Effector memory CD4-positive, alpha-beta T cell (primary cell): ENCODE measurements at places on chromosomes 11 and 22.

DNA sequence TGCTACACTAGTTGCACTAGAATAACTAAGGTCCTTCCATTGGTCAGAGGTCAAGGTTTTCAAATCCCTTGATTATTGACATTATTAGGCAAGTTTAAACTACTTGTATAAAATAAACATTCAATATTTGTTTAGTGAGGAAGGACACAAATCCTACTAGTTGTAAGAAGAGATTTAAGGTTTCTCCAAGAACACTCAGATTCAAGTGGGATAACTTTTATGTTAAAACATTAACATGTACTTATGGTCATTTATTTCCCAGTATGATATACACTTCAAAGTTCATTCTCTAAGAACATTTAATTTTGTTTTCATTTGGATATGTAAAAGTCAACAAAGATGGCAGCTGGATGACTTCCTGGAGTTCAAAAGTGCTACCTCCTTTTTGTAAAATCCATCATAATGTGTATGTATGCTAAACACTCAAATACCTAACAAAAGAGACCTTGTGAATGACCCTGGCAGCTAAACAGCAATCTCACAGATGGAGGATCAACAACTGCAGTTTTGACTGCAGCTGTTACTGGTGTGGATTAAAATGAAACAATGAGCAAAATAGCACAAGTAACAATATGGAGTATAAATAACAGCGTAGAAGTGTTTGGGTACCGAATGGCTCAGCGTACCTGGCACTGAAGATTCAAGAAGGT lies 1.5 kb downstream of the CCDC90B start:
- no peak for DNase-seq

GRCh38 chr11:92627615-92628256 lies 341.7 kb upstream of the MTNR1B start:
- DNase-seq = no peak

DNA sequence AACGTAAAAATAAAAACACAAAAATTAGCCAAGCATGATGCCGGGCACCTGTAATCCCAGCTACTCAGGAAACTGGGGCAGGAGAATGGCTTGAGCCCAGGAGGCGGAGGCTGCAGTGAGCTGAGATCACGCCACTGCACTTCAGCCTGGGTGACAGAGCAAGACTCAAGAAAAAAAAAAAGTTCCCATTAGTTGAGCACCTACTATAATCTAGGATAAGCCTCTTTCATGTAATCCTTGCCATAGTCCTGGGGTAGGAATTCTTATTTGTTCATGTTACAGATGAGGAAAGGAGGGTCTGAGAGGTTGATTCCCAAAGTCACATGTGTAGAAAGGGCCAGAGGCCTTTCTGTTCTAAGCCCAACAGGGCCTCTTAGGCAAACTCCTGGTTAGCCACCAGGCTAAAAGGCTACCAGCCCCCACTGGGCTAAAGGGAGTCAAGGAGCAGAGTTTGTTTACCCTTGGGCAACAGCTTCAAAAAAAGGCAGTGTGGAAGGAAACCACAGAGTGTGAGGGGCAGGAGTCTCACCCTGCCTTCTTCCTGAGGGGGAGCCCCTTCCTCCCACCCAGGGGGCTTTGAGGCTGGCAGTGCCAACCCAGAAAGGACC lies 21.6 kb upstream of the CSNK1E start:
- no peak for DNase-seq

- no peak for DNase-seq
Observed at GRCh38 chr11:77783025-77783424, 37.5 kb downstream of the RSF1 start.

- DNase-seq = no peak
Observed at GRCh38 chr11:3860375-3860774, 4.9 kb downstream of the STIM1 start.

GRCh38 chr11:101453682-101454081 lies 130.1 kb downstream of the TRPC6 start:
- DNase-seq = no peak

DNA sequence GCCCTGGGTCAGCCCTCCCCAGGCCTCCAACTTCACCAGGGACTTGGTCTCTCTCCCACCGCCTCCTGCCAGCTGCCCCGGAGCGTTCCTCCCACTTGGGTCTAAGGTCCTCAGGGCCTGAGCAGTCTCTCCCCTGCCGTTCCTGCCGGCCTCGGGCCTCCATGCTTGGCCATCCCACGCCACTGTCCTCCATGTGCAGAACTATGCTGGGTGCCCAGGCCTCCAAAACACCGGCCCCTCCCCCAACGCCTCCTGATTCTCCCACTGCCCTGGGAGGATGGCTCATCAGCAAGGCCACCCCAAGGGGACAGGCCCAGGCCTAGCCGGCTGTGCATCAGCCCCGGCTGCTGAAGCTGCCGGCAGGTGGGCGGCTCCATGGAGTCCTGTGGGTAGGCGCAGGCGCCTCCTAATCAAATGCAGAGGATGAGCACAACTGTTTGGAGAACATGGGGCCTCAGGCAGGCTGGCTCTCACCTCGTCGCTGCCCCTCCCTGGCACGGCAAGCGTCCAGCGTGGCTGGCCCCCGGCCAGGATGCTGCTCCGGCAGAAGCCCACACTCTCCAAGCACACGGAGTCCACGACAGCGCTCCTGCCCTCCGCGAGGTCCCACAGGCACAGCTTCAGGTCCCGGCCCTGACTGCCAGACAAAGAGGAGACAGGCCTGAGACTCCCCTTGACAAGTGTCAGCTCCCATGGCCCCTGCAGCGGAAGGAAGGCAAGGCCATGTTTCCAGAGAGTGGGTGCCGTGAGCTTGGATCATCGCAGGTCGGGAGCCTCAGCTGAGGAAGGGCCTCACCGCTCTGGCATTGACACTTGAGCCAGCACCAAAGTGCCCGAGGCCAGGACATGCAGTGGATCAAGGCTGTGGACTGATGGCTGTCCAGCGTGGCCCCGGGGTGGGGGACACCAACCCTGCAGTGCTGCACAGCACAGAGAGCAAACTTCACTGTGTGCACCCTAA lies 42.6 kb downstream of the GNB1L start:
- no peak for DNase-seq

DNA sequence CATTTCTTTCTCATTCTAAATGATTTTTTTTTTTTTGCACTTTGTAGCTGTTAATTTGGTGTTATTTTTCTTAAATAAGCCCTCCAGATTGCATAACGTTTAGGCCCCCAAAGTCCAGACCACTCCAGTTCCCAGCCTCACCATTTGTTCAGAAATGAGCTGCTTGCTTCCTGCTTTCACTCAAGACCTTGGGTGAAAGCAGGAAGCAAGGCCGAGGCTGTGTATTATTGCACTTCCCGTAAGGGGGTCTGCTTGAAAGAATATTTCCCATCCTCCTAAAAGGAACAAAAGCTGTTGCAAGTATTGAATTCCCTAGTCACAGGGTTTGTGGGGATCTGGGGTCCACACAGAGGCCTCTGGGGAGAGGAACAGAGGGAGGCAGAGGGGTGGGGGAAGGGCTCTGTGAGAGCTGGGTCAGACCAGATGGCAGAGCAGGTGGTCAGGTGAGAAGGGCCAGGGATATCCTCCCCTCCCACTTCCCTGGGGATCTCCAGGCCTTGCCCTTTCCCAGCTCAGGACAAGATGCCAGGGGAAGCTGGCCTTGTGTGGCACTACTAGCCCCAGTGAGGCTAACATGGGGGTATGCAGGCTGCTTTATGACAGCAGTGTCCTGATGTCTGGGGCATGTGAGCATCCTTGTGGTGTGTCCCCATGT lies 51.6 kb upstream of the MYEOV start:
- no peak for DNase-seq

- DNase-seq = no peak
Observed at GRCh38 chr11:5204787-5205186, 4.3 kb upstream of the OR51V1 start.

DNA sequence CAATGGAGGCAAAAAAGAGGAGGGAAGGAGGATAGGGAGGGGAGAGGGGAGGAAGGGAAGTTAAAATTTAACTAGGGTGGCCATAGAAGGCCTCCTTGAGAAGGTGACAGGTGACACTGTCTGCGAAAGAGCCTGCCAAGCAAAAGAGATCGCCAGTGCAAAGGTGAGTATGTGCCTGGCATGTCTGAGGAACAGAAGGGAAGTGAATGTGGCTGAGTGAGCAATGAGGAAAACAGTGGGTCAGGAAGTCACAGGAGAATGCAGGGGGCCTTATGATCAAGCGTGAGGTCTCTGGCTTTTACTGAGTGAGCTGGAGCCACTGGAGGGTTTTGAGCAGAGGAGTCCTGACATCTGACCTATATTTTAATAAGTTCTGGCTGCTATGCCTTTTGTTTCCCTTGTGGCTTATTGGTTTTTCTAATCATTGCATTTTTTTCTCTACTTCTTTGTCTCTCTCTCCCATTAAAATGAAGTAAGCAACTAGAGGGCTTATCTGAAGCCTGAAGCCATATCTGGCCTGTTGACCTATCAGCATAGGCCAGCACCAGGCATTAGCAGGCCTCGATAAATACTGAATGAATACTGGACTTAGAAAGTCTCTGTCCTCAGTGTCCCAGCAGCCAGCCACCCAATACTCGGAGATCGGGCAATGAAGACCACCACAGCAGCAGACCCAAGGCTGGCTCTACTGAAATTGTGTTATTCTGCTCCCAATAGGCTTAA lies 5.6 kb downstream of the AP1B1 start:
- no peak for DNase-seq

DNA sequence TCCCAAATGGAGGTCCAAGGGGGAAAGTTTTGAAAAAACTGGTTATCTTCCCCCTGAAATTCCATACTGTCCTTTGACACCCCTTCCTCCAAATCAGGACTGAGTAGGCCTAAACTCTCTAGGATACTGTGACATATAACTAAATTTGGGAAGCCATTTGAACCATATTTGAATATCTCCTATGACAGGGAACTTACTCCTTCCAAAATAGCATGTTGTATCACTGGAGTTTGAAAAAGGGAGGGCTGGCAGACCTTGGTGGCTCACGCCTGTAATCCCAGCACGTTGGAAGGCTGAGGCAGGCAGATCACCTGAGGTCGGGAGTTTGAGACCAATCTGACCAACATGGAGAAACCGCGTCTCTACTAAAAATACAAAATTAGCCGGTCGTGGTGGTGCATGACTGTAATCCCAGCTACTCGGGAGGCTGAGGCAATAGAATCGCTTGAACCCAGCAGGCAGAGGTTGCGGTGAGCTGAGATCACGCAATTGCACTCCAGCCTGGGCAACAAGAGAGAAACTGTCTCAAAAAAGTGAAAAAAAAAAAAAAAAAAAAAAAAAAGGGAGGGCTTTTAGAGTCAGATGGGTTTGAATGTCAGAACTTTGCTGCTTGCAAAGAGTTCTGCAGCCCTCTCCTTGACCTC lies 42.4 kb downstream of the PIK3C2A start:
- DNase-seq = no peak

- DNase-seq = no peak
Observed at GRCh38 chr22:29206372-29207242, 911 bp downstream of the EMID1 start.

- DNase-seq = no peak
Observed at GRCh38 chr11:71437399-71437798, 10.8 kb downstream of the DHCR7 start.

DNA sequence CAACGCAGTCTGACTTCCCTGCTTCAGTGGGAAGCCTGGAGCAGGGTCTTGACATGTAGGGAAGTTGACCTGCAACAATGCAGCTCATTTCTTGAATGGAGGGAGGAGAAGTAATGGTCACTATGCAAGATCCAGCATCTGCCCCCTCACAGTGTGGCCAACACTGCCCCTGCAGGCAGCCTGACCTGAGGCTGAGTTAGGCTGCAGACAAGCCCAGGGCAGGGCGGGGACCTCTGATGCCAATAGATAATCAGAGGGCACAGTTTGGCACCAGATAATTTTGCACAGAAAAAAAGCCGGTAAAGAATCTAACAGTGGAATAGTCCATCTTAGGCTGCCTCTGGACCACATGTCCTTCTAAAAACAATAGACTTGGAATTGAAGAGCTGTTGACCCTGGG lies 182.3 kb downstream of the DSCAML1 start:
- DNase-seq = no peak

- no peak for DNase-seq
Observed at GRCh38 chr11:117107701-117108590, 9.7 kb upstream of the SIK3 start.

DNA sequence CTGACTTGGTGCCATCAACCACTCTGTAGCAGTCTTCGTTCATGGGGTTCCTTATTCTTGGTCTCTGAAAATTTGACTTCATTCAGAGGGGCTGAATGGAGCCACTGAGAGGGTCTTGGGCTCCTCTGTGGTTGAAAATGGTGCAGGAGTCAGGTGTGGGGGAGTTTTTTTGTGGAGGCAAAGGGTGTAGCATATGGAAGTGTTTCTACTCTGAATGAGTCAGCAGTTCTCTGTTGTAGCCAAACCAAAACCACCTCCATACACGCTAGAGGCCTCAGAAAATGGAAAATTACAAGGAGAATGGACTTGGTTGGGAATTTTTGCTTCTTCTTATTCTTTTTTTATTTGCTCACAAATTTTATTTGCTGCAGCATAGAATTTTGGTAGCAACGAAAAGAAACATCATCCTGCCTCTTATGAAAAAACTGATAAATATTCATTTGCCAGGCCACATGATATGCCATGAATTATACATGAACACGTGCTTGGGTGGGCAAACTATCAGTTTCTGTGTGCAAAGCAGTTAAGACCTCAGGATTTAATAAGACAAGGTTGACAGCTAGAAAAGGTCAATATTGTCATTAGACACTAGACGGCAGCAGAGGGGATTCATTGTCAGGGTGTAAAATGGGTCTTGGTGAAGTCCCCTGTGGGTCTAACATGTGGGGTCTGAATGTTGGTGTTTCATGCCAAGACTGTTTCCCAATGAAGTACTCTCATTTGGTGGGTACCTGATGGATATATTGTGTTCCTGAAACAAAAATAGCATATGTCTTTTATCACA lies 111.7 kb downstream of the MYO18B start:
- DNase-seq = no peak

GRCh38 chr11:133746663-133747306 lies 98.5 kb downstream of the SPATA19 start:
- no peak for DNase-seq

- DNase-seq = no peak
Observed at GRCh38 chr11:68938816-68939582, 35.3 kb downstream of the IGHMBP2 start.

GRCh38 chr11:119368121-119369034 lies 13.1 kb downstream of the USP2 start:
- no peak for DNase-seq

GRCh38 chr11:121479698-121480238 lies 27.0 kb upstream of the SORL1-AS1 start:
- no peak for DNase-seq

DNA sequence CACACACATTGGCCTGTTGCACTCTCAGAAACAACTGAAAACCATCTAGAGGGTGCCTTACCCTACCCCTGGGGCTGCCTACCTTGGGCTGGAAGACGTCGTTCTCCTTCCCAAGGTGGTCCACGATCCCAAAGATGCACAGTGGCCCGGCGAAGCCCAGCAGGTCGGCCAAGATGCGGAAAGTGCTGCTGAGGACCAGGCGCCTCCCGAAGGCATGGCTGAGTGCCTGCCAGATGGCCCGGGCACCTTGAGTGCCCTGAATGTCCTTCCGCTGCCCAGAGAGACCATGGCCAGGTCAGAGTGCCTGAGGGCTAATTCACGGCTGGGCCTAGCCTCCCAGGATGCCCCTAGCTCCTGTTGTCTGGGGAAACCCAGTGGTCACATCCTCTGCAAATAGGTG lies 16.2 kb downstream of the ABCC8 start:
- no peak for DNase-seq
